T-helper 2 cell (primary cell): ENCODE measurements at places on chromosomes 5 and 9.

DNA sequence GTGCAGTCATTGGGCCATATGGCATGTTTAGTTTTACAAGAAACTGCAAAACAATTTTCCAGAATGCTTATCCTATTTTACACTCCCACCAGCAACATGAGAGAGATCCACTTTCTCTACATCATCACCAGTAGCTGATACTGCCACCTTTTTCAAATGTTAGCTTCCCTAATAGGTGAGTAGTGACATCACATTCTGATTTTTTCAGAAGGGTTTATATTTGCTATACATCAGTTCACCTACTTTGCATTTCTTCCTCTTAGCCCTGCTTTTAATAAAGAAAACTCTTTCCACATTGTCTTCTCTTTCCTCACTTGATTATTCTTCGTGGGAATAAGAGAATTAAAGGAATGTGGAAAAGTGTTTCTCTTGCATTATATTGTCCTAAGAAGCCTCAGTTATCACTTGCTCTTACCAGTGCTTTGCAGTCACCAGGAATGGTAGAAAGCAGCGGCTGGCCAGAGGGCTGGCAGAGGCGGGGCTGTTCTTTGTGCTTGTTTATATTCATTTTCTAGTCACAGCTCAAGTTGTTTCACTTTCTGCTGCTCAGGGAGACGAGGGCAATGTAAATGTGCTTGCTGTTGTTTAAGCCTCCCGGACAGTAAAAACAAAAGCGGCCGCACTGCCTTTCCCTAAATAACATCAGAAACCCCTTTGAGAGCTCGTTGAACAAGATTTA, 164.8 kb downstream of the HSD17B3 start:
- no peak for DNase-seq

- no peak for DNase-seq
These were observed 19.7 kb downstream of the ACSL6 start for GRCh38 chr5:131991593-131992324.

- DNase-seq = no peak
These were observed 120.1 kb upstream of the CD180 start for GRCh38 chr5:67316695-67317094.

DNA sequence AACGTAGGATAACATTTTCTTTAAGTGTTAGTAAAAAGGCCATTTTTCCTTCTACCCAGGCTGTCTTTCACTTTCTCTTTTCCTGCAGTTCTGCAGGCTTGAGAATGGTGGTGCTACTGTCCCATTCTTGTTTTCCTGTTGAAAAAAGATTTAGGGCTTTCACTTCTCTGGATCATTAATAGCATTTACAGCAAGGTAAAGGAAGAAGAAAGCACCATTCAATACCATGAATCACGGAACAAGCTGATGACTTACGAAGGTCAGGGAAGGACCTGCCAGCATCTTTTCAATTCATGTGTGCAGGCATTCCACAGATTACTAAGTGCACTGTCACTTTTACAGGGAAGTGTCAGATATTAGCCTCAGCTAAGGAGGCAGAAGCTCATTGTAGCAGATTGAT, 292.8 kb downstream of the YTHDC2 start:
- DNase-seq = no peak

DNA sequence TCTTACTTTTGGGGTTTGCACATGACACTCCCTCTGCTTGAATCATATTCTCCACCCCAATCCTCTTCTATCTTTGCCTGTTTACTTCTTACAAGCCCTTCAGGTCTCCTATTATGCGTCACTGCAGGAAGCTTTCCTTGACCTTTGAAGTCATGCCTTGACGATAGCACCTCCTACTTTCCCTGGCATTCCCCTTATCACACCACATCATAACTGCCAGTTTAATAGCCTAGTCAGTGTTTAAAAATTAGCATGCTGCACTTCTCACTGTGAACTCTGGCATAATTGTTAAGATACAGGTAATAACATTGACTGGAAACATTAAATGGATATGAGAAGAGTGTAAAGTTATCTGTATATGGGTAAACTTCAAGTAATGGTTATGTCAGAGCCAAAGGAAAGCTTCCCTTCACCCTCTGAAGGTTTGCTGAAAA, 37.1 kb upstream of the CEP120 start:
- DNase-seq = peak; percentile 34

DNA sequence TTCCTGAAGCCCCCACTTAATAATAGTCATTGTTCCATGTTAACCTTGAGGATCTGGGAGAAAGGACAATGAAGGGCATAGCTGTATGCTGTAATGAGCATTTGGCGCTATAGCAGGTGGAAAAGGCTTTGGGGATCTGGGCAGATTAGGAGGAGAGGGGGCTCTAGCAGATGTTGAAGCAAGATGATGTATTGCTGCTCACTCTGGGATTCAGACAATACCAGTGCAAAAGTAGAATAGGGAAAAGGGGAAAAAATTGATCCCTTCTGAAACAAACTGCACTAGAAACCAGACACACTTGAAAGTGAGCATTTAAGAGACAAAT, 575.3 kb upstream of the MEF2C start:
- DNase-seq = no peak

DNA sequence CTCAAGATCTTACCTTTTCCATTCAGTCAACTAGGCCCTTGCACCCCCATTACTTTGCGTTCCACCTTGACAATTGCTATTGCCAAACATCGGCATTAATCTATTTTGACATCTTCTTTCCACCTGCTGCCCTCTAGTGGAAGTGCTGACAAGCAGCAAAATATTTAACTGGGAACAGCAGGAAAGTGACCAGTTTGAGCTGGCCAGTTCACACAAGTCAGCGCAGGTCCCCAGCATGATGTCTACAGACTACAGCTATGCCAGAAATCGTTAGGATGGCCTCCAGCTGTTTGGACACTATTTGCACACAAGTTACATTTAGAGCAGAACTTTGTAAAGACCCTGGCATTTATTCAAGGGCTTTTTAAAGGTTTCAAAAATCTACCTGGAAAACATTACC, 160.1 kb downstream of the GHR start:
- DNase-seq = no peak

GRCh38 chr9:68733021-68733405, 28.0 kb downstream of the PIP5K1B start:
- no peak for DNase-seq

DNA sequence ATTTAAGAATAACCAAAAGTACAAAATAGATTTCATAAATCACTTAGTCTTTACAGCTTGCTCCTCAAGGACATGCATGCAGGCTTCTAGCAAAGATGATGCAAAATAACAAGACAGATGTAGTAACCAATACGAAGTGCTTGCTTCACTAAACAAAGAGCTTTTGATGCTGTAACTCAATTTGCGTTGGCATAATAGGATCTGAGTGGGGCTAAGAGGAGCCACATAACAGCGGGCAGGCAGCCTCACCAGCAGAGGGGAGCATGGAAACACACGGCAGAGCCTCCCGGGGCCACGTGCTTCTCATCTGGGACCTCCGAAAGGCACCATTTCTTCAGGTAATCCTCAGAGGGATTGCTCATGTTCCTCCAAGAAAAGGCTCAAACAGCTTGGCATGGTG, 139.7 kb downstream of the C5orf15 start:
- no peak for DNase-seq

DNA sequence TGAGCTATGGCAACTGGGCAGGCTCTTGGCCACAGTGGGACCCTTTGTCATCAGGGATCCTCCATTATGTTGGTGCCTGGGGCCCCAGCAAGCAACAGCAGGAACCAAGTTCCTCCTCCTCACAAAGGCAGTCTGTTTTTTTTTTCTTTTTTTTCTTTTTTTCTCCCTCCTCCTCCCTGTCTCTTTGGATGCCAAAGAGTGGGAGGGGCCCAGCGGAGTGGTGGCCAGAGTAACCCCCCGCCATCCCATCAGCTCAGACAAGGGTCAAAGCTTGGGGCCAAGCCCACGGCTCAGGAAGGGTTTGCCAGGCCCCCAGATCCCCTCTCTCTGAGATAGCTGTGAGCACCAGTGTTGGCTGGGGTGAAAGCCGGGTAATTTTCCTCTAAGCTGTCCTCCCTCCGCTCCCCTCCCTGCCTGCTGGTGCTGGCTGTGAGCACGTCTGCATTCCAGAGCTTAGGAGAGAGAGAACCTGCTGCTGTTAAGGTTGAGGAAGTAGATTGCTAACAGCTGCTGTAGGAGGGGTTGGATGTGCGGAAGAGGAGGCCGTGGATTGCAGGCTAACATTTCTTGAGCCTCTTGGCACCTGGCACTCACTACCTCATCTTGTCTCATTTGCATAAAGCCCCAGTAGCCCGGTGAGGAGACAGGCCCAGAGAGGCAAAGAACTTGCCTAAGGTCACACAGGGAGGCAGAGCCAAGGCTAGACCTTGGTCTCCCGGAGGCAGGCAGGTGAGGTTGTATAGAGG, 21.2 kb downstream of the GSN start:
- DNase-seq = no peak

- DNase-seq = no peak
These were observed 101.7 kb upstream of the FST start for GRCh38 chr5:53378590-53379247.

- no peak for DNase-seq
These were observed 14.1 kb downstream of the ETF1 start for GRCh38 chr5:138528744-138529469.

- no peak for DNase-seq
These were observed 1137.4 kb upstream of the CDH18 start for GRCh38 chr5:21125238-21125983.

DNA sequence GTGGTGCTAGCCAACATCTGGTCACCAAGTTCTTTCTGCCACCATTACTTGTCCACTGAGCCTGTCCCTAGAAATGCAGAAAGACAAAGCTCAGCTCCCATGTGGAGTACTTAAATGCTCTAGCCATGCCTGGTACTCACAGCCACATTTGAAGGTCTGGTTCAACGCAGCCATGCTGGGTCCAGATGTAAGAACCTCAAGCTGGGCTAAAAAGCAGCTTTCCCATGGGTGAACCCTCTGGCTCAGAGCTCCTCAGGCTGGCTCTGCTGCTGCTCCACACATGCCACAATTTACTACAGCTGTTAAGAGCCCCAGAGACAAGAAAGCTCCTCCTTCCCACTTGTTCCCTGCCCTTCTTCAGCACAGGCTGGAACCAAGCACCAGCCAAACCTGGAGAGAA, 97.1 kb upstream of the LRRTM2 start:
- no peak for DNase-seq

GRCh38 chr9:13615660-13616490, 336.4 kb upstream of the MPDZ start:
- no peak for DNase-seq

- no peak for DNase-seq
These were observed 376.0 kb upstream of the IRX2 start for GRCh38 chr5:3127423-3127911.

GRCh38 chr5:3511934-3512333, 83.7 kb upstream of the IRX1 start:
- DNase-seq = no peak

DNA sequence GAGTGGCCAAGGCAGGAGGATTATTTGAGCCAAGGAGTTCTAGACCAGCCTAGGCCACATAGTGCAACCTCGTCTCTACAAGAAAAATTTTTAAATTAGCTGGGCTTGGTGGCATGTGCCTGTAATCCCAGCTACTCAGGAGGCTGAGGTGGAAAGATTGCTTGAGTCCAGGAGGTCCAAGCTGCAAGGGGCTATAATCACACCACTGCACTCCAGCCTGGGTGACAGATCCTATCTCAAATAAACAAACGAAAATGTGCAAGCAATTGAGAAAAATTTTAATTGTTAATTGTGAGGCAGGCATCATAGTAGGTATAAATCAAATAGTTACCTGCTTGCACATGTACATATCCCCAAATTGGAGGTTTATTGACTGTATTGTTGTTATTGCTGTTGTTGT, 15.3 kb downstream of the ALDH7A1 start:
- DNase-seq = no peak
